ENCODE measurements at places on chromosomes 1 and 21.

- no peak for DNase-seq
Observed at GRCh38 chr1:248913933-248914332, 7.9 kb downstream of the PGBD2 start.

- no peak for DNase-seq
Observed at GRCh38 chr1:179351281-179351680, 14.5 kb upstream of the AXDND1 start.

DNA sequence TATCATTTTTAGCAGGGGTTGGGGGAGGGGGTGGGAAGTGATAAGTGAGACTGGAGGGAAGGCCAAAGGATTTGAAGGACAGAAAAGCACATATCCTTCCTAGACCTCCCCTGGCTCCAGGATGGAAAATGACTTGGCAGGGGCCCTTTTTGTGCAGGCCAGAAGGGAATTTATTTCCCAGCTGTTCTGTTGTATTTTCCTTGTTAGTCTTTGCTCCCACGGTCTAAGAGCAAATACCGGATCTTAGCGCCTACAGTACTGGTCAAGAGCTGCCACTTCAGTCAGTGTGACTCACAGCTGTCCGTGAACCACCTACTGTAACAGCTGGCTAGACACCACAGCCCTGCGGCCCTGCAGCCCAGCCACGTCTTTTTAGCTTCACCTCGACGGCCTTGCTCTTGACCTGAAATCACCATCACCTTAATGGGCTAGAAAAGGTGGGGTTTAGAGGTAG is 51.0 kb upstream of the ERRFI1 start:
- no peak for DNase-seq

DNA sequence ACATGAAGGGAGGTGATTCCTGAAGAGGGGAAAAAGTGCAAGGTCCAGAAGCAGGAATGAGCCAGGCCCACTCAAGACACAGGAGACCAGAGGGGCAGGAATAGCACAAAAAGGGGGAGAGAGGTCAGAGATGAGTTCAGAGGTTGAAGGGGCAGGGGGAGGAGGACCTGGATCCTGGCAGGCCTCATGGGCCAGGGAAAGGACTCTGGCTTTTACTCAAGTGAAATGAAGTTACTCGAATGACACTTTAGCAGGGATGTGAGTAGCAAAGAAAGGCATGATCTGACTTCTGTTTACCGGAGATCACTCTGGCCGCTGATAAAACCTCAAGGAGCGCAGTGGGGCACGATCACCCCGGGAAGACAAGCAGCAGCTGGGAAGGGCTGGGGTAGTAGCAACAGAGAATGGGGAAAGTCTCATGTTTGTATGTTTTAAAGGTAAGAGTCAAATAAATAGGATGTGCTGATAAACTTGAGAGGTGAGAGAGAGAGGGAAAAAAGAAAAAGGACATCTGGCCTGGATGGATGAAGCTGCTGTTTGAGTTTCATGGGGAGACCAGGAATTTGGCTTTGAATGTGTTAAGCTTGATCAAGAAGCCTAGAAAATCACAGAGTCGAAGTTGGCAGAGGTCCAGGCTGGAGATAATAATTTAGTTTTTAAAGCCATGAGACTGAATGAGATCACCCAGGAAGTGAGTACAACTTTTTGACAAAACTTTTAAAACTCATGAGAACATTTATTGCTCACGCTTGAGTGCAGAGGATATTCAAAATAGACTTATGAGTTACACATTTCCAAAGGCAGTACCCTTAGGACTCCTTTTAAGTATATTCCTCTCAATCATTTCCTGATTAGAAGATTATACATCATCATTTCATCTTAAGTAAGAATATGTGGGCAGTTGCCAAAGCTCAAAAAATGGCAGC is 156.0 kb downstream of the RERE start:
- DNase-seq: peak; percentile 24

DNA sequence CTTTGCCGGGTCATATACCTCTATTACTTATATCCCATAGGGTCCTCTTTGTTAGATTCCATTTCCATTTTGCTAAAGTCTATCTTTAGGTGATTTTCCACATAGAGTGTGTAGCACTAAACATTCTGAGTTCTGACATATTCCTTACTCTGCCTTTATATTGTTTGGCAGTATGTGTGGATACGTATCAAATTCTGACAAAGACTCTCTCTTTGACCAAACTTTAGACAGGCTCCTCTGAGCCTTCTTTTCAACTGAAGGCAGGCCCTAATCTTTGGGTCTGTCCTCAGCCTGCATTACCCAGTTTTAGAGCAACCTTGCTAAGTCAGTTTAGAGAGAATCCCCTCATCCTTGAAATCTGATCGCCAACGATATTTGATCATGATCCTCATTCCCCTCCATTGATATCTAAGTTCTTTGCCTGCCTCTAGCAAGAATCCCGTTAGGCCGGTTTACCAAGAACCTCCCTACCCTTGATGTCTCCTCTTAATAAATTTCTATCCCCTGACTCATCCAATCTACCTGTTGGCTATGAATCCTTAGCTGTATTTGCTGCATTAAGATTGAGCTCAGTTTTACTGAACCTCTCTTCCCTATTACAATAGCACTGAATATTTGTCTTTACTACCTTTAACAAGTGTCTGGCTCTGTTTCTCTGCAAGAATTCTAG is 10.4 kb upstream of the PPT1 start:
- DNase-seq: no peak

DNA sequence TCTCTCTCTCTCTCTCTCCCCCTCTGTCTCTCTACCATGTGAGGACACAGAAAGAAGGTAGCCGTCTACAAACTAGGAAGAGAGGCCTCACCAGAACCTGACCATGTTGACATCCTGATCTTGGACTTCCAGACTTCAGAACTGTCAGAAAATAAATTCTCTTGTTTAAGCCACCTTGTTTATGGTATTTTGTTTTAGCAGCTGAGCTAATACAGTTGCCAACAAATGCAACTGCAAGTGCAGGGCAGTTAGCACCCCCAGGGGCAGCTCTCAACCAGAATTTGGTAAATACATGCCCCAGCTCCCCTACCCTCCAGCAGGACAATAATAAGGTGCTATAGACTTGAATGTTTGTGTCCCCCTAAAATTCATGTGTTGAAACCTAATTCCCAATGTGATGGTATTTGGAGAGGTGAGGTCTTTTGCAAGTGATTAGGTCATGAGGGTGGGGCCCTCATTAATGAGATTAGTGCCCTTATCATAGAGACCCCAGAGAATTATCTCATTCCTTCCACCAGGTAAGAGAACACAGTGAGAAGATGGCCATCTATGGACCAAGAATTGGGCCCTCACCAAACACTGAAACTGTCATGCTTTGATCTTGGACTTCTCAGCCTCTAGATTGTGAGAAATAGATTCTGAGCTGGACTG is 6.7 kb upstream of the SLC45A1 start:
- no peak for DNase-seq

GRCh38 chr21:39317134-39318090 is 4.0 kb upstream of the BRWD1 start:
- DNase-seq: no peak

Measured in stimulated activated CD4-positive, alpha-beta T cell treated with anti-CD3 and anti-CD28 coated beads, Interleukin-1b, Interleukin-23, amount 100 ng/mL, for 4 hours (primary cell).